Stimulated activated CD4-positive, alpha-beta T cell treated with anti-CD3 and anti-CD28 coated beads, Interleukin-1b, Interleukin-23, amount 100 ng/mL, for 1 hour (primary cell): ENCODE measurements at places on chromosomes 12 and 14.

GRCh38 chr12:68242777-68243176, 10.6 kb downstream of the IL22 start:
- no peak for DNase-seq

DNA sequence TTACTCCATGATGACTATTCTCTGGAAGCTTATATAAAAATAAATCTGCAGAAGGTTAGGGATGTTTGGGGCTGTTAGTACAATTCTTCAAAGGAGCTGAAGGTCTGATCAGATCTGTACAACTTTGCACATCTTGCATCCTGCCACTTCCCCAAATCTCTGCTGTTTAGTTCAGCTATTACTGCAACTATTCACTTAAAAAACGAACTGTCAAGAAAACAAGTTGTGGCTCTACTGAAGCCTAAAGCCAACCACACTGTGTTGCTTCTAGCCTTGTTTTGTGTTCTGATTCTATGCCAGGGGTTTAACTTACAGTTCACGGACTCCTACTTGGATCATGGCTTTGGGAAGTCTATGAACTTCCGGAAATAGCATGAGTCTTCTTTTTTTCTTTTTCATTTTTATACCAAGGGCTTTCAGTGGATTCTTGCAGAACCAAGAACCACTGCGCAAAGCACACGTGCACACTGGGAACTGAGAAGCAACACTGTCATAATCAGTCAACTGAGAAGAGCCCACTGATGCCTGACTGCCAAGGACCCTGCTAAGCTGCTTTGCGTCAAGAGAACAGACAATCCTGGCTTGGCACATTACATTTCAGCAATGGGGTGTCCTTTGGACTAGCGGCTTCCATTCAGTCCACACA, 66.3 kb upstream of the EEA1 start:
- DNase-seq = no peak

DNA sequence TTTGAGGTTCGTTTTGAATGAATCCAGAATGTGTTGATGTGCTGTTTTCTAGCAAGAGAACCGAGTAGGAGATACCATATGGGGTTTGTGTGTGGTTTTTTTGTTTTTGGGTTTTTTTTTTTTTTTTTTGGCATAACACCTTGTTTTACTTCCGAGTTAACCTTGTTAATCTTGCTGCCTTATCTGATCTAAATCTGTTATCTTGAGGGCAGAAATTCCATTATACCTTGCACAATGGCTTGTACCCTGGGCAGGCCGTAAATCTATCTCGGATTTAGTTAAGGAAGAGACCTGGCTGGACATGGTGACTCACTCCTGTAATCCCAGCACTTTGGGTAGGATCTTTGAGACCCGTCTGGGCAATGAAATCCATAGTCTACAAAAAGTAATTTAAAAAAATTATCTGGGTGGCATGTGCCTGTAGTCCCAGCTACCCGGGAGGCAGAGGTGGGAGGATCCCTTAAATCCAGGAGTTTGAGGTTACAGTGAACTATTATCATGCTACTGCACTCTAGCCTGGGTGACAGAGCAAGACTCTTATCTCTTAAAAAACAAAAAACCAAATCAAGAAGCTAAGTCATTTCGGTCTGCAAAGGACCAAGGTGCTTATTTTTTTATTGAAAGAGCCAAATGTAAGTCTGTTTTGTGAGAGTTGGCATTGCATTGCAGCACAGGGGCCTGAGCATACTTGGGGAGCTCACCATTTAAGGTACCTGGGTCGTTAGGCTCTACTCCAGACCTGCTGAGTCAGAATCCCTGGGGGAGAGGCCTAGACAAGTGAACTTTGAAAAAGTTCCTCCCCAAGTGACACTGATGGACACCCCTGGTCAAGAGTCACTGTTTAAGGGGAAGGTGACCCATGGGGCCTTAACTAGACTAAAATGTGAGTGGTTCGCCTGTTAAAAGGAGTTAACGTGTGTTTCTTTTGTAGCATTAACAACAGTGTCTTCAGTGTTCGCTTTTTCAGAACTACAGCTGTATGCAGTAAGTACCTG, 6.7 kb downstream of the DLST start:
- no peak for DNase-seq

DNA sequence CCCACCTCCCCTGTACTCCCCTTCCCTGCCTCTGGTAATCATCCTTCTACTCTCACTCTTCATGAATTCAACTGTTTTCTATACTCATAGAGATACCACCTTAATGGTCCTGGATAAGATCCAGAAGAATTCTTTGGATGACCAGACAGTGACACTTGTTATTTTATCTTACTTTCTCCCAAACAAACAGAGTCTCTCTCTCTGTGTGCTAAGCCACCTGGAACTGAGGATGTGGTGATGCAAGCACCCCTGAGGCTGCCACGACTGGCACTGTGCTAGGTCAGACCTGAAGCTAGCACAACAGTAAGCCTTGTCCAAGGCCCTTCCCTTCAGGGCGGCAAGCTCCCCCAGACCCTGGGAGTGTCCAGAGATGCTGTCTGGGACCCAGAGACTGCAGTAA, 250.2 kb downstream of the C12orf50 start:
- no peak for DNase-seq

DNA sequence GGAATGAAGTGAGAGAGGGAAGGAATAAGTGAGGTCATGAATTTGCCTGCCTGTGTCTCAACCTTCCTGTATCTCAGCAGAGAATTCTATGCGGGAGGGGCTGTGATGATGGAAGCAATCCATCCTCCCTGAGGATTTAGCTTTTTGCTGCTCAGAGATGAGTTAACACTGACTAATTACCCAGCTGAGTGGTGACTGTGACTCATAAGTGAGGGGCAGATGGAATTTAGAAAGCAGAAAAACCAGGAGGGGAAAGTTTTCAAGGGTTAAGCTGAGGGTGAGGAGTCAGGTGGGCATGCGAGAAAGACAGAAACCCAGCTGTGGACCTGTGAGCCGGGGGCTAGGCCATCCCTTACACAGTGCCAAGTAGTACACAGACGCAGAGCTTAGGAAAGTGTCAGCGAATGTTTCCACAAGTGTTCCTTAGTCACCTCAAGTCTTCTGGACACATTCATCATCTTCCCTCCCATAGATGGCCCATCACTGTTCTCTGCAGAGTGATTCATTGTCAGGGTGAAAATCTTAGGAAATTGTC, 277.9 kb downstream of the IPO8 start:
- no peak for DNase-seq
